ENCODE measurements at places on chromosomes 4 and X.

DNA sequence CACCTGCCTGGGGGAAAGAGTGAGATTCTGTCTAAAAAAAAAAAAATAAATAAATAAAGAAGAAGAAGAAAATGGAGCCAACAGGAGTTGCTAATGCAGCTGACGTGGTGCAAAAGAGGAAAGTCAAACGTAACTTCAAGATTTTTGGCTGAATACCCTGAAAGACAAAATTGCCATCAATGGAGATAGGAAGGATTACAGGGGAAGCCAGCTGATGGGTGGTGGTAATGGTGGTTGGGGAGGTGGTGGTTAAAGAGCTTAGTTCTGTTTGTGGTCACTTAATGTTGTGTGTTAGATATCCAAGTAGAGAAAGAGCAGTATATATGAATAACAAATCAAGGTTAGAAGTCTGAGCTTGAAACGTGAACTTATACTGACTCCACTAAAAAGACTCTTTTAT, 225.4 kb downstream of the ARHGAP24 start:
- DNase-seq = no peak

DNA sequence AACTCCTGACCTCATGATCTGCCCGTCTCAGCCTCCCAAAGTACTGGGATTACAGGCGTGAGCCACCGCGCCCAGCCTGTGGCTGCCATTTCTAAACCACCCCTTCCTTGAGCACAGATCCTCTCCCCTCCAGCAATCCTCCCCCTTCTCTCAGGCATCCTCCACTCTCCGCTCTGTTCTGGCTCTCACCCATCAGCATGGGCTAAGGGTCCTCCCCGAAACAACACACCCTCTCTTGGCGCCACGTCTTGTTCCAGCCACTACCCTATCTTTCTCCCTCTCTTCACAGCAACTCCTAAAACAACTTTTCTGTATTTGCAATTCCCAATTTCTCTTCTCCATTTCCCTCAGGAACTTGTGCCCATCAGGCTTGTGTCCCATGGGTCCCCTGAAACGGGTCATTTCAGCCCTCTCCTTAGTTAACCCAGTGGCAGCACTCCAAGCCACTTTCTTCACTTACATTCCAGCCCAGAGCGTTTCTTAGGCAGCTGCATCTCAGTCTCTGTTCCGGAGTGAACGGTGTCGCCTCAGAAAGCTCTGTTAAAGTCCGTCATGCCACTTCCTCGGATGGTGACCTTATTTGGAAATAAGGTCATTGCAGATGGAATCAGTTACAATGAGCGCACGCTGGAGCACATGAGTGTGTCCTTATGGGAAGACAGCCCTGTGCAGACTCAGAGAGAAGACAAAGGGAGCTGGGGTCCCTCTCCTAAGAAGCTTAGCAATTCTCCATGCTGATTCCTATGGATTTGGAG, 28.3 kb upstream of the CLDN24 start:
- no peak for DNase-seq

DNA sequence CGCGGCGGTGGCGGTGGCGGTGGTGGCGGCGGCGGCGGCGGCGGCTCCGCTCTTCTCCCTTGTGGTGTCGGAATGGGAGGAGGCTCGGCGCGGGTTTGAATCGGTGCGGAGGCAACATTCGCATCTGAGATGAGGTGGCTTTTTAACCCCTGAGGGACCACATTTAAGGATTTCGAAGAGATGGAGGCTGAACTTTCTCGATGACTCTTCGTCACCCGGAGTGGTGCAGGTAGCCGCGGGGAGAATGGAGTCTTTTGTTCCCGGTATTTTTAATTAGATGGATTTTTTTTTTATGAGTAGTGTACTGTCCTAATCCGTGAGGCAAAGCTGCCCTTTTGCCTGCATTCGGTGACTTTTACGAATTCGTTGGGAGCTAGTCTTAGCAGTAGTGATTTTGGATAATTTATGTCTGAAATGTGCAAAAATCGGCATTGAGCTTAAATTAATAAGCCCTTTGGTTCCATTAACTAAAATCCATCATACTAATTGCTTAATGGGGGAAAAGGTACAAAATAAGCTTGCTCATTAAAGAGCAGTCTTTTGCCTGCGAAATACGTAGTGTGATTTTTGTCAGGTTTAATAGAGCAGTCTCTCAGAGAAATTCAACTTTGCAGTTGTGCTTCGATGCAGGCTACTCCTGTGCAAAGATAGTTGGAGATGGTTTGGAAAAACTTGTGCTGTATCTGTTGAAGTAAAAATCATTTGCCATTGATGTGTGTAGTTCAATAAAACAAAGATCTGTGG, 206.2 kb downstream of the TENM3 start:
- no peak for DNase-seq

DNA sequence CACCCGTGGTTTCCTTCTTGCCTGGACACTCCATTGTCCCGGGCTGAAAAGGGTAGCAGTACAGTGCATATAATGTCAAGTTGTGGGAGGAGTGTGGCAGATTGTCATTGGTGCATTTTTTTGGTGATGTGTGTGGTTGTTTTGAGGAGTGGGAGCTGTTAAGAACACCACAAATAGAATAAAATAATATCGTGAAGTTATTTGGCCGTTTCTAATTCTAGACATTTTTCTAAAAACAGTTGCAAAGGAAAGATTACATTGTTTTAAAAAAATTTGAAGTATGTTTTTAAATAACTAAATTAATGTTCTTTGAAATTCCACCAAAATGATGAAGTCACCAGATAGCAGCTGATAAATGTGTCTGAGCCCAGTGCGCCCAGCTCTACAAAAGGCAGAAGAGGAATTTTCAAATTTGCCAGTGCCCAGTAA, 1.3 kb downstream of the PKD2 start:
- no peak for DNase-seq

All from stimulated activated CD4-positive, alpha-beta T cell treated with anti-CD3 and anti-CD28 coated beads, TNF-alpha, amount 100 ng/mL, for 24 hours (primary cell).